ENCODE measurements at places on chromosomes 5 and 9.
A peak's percentile ranks its signal among the peaks of the same experiment; 100 is the strongest.

DNA sequence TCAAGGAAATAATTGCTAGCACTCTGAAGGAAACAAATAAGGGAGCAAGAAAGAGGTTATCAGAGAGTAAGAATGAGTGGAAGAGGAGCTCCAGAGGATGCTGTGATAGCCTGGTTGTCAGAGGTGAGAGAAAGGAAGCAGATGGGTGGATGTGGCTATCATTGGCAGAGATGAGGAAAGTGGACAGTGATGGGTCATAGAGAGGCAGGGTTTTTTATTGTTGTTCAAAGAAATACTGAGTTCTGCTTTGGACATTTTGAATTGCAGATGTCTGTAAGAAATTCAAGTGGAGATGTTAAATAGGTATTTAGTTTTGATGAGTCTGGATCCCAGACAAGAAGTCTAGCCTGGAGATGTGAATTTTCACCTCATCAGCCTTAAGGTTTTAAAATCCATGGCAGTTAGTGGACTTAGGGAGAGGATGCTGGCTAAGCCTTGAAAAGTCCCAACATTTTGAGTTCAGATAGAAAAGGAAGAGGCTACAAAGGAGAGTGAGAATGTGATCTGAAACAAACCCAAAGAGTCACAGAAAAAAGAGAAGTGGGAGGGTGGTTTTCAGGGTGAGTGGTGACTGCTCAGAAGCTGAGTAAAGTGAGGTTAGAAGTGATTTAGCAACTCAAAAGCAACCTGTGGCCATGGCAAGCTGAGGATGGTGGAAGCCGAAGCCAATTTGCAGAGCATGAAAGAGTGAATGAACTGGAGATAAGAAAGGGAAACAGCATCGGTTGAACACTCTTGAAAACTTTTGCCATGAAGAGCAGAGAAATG, 50.4 kb downstream of the PPIC start:
- no peak for DNase-seq

- no peak for DNase-seq
Observed at GRCh38 chr5:88885002-88885401, 2.0 kb upstream of the MEF2C start.

GRCh38 chr5:180367991-180368390, 14.9 kb upstream of the GFPT2 start:
- DNase-seq: no peak

GRCh38 chr5:540906-541538, 16.8 kb upstream of the SLC9A3 start:
- no peak for DNase-seq

GRCh38 chr9:120363697-120364096, 216.3 kb downstream of the CDK5RAP2 start:
- DNase-seq: no peak

DNA sequence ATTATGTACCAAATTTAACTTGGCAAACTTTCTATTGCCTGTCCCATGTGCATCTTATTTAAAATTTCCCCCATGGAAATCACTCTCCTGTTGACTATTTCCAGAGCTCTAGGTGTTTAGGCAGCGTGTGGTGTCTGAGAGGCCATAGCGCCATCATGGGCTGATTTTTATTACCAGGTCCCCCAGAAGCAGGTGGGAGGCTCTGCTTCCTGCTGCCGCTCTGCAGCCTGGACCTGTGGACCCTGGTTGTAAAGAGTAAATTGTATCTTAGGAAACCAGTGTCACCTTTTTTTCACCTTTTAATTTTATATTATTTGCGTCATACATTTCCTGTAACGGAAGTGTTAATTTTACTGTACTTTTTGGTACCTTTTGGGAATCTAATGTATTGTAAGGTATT, 6.4 kb downstream of the HNRNPAB start:
- no peak for DNase-seq

GRCh38 chr9:70195456-70195855, 63.3 kb upstream of the SMC5 start:
- DNase-seq: no peak

GRCh38 chr9:12784461-12785259, 9.8 kb downstream of the LURAP1L start:
- DNase-seq: no peak

DNA sequence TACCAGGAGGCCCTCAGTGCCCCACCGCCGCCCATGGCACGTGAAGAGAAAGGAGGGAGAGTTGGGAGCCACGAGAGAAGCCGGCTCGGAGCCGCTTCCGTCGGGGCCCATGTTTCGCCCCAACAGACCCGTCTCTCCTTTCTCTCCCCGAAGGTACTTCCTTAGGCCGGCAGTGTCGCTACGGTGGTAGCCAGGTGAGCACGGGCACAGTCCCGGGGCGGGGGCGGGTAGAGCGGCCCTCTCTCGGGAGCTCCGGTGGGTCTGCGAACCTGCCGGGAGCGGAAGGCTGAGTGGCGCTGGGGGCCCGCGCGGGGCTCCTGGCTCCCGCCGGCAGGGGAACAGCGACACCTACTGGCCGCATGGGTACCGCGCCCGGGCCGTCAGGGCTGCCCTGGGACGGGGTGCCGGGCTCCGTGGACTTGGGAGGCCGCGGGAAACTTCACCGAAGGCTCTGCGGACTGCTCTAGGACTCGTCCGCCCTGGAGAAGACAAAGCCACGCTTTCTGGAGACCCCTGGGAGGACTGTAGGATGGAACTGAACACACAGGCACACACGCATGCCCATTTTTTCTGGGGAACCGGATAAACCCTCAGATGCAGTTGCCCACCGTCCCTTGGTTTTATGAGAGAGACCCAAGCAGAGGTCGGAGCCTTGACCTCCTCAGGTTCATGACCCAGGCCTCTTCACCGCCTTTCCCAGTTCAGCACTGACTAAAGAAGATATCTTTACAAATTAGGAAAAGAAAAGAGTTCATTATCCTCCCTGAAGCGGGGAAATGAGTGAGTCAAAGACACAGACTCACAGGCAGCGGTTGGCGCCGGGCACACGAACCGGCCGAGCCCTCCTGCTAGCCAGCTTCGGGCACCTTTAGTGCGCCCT, 202.5 kb downstream of the MEF2C start:
- peak; percentile 74 for DNase-seq

GRCh38 chr5:10133830-10134229, 115.9 kb downstream of the ATPSCKMT start:
- no peak for DNase-seq

- DNase-seq: no peak
Observed at GRCh38 chr5:98898743-98899142, 30.1 kb downstream of the CHD1 start.

GRCh38 chr9:16867576-16868311, 2.7 kb downstream of the BNC2 start:
- DNase-seq: no peak

GRCh38 chr9:111898331-111899096, 1.9 kb downstream of the UGCG start:
- DNase-seq: no peak

GRCh38 chr9:79041266-79041665, 530.5 kb upstream of the TLE4 start:
- DNase-seq: no peak

- DNase-seq: no peak
Observed at GRCh38 chr5:140176031-140176387, 1.0 kb downstream of the CYSTM1 start.

DNA sequence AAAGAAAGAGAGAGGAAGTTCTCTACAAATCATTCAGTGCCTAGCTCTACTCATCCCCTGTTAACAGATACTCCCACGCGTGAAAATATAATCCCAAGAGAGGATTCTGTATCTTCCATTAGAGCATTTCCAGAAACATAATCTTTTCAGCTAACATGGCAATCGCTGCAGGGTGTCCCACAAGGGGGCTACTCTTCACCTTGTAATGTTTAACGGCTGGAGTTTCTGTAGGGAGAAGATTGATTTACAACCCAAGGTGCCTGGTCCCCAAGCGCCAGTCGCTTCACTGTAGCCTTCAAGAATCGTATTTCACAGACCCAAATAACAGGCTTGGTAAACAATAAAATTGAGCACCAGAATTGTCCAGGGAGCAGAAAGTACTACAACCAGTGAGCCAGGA, 318.7 kb downstream of the TLE1 start:
- DNase-seq: no peak

GRCh38 chr5:95817430-95817829, 5.1 kb downstream of the GLRX start:
- DNase-seq: no peak

GRCh38 chr5:21646469-21646868, 1206.7 kb downstream of the CDH12 start:
- no peak for DNase-seq

DNA sequence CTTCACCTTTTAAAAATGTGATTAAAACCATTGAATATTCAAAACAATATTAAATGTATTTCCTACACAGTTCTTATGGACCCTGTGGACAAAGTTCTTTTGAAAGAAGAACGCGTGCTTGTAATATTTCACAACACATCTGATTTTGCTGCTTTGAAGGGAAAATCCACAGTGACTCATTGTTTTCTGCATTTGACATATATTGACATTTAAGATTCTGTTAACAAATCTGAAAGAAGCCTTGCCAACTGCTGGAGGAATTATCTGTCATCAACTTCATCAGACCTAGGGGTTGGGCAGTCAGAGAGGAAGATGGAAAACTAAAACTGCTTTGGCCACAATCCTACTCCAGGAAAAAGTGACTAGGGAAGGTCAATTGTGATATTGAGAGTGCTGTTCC, 56.9 kb upstream of the RASEF start:
- no peak for DNase-seq

GRCh38 chr5:7576023-7576715, 180.2 kb downstream of the ADCY2 start:
- DNase-seq: peak; percentile 40

GRCh38 chr9:120259100-120259499, 320.9 kb downstream of the CDK5RAP2 start:
- DNase-seq: no peak

- no peak for DNase-seq
Observed at GRCh38 chr5:103434057-103434456, 128.5 kb downstream of the NUDT12 start.

GRCh38 chr9:17987189-17987588, 408.3 kb downstream of the SH3GL2 start:
- DNase-seq: no peak

DNA sequence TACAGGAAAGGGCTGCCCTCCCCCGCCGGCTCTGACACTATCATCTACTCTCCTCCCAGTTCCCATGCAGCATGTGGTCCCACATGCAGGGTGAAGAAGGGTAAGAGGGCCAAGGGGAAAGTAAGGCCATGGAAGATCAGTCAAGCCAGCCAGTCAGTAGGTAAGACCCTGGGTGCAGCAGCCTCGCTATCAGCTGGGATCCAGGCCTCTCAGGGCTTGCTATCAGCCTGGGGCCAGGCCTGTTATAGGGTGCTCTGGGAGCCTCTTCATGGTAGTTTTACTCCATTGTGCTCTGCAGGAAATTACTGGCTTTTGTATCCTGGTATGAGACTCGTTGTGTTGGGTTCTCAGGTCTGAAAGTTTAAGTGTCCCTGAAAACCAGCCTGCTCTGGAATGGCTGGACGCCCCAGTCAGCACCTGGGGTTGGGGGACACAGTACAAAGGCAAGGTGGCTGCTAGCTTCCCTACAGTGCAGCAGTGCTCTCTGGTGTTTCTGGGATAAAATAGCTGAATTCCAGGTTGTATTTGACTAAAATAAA, 21.4 kb downstream of the SLC22A4 start:
- no peak for DNase-seq

GRCh38 chr5:115329475-115329874, 33.0 kb upstream of the CCDC112 start:
- no peak for DNase-seq

GRCh38 chr5:52468976-52469375, 318.7 kb upstream of the ITGA1 start:
- DNase-seq: no peak

DNA sequence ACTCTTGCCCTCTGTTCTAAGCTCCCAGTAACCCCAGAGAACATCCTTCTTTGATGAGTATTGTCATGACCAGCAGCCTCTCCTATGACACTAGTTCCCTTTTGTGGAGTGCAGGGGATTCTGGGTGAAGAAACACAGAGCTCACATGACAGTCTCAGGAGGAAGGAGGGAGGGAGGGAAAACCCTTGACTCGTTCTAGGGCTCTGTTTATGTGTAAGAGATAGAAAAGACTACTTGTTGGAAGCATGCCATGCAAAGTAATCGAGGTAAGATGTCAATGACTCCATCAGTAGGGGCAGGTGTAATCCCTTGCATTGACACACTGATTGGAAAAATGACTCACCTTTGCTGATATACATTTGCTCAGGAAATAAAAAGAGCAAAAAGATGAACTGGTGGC, 190.2 kb upstream of the ELL2 start:
- no peak for DNase-seq

- DNase-seq: no peak
Observed at GRCh38 chr5:68260467-68260866, 44.9 kb downstream of the PIK3R1 start.

DNA sequence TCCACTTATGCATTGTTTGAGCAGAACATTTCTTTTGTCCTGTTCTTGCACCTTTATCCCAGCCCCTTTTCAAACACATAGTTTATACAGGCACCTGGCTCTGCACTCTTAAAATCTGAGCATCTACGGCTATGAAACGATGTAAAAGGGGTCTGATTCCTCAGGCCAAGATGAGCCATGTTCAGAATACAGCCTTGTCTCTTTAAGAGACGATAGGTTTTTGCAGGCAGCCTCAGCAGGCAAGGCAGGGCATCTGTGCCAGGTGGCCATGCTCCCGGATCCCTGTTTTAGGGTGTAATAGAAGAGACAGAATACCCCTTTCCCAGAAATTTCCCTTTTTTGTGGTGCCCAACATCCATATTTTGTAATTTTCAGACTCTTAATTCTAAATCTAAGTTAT, 89.1 kb upstream of the NFIB start:
- DNase-seq: peak; percentile 61

GRCh38 chr5:103211576-103212561, 46.7 kb upstream of the MACIR start:
- peak; percentile 25 for DNase-seq

- DNase-seq: no peak
Observed at GRCh38 chr5:166342402-166342801, 1949.0 kb upstream of the WWC1 start.

- DNase-seq: no peak
Observed at GRCh38 chr5:41519801-41520200, 9.4 kb upstream of the PLCXD3 start.

- DNase-seq: no peak
Observed at GRCh38 chr9:132600326-132600984, 18.0 kb downstream of the BARHL1 start.

DNA sequence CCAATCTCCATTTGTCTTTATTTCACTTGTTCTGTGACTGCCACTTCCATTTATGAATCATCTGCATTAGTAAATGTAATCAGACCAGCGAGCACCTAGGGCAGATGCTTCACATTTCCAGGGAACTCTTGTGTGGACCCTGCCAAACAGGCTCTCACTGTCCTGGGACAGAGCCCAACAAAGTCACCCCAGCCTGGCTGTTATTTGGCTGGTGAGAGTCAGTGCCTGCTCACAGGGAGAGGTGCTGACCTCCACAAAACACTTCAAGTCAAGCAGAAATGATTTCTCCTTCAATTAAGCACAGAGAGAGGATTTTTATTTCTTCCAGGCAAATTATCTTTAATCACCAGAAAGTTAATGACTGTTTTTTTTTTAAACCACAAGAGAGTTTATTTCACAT, 568.0 kb downstream of the MTRR start:
- no peak for DNase-seq

All from femur (tissue), 1 donor.